Lung (tissue), 17 donors: ENCODE measurements at places on chromosomes 5 and 9.

- no peak for DNase-seq
Observed at GRCh38 chr5:88251048-88251711, 17.5 kb downstream of the TMEM161B start.

DNA sequence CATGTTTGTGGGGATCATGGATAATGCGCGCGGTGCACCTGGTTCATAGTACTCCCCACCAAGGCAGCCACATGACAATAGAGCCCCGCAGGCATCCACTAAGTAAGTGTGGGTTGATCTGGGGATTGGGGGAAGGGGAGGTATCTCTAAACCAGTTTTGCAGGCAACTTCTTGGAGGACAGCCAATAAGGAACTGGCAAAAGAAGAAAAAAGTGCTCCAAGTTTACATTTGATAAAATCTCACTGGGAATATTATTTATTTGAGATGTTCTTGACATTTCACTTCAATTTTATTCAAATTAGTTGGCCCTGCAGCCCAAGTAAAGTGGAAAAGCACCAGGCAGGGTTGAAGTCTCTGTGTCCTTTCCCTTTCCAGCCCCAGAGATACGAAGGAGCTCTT, 8.5 kb downstream of the FBP1 start:
- peak; percentile 87 for DNase-seq

- peak; percentile 86 for DNase-seq
Observed at GRCh38 chr9:111095441-111095840, 57.2 kb upstream of the LPAR1 start.

DNA sequence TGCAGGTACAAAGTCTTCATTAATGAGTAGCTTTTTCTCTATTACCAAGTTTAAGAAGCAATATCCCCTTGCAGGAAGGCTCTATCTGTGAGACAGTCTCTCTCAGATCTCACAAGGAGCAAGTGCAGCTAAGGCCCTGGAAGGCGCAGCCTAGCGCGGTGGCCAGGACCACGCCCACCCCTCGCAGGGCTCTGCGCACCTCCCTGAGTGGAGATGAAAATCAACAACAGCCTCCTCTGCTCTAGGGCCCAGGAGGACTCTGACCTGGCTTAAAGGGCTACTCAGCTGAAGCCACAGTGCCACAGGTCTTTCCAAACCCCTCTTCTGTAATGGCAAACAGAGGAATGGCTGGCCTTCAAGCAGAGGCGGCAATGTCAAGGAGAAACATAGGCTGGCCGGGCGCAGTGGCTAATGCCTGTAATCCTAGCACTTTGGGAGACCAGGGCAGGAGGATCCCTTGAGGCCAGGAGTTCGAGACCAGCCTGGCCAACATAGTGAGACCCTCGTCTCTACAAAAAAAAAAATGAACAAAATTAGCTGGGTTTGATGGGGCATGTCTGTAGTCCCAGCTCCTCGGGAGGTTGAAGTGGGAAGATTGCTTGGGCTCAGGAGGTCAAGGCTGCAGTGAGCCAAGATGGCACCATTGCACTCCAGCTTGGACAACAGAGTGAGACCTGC, 11.9 kb downstream of the SEC16A start:
- no peak for DNase-seq

GRCh38 chr5:79069488-79070349, at the start of the genes BHMT2 and DMGDH:
Gene BHMT2 (plus strand): TSS chr5:79069767. CDS start chr5:79069783, 16 bp downstream.
Gene DMGDH (minus strand): TSS chr5:79069674. CDS start chr5:79069620, 54 bp downstream.
- peak; percentile 52 for DNase-seq

GRCh38 chr5:107874795-107875194, 204.1 kb upstream of the EFNA5 start:
- DNase-seq: no peak

DNA sequence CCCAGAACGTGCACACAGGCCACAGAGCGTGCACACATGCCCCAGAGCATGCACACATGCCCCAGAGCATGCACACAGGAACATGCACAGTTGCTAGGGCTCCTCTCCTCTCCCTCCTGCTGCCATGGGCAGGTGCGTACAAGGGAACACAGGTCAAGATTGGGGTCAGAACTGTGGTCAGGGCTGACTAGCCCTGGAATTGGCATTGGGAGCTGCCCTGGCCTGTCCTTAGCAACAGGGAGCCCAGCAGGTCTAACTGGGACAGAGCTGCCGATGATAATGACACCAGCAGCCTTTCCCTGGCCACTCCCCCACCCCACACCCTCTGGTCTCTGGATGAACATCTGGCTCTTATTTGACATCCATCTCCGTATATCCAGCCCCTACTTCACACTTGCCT, 8.0 kb downstream of the PCDH1 start:
- DNase-seq: no peak

GRCh38 chr5:128084228-128085167, 932 bp downstream of the SLC12A2 start:
- peak; percentile 33 for DNase-seq

- no peak for DNase-seq
Observed at GRCh38 chr9:6000955-6001354, 14.5 kb downstream of the RANBP6 start.

GRCh38 chr9:76759732-76760131, 4.5 kb upstream of the PCA3 start:
- no peak for DNase-seq

- DNase-seq: peak; percentile 90
Observed at GRCh38 chr9:87342743-87343142, 154.9 kb upstream of the DAPK1 start.

GRCh38 chr5:3010301-3010952, 258.9 kb upstream of the IRX2 start:
- DNase-seq: no peak

- no peak for DNase-seq
Observed at GRCh38 chr9:2601785-2602378, 19.7 kb upstream of the VLDLR start.

GRCh38 chr9:4833781-4834560, 41.2 kb downstream of the RCL1 start:
- no peak for DNase-seq

DNA sequence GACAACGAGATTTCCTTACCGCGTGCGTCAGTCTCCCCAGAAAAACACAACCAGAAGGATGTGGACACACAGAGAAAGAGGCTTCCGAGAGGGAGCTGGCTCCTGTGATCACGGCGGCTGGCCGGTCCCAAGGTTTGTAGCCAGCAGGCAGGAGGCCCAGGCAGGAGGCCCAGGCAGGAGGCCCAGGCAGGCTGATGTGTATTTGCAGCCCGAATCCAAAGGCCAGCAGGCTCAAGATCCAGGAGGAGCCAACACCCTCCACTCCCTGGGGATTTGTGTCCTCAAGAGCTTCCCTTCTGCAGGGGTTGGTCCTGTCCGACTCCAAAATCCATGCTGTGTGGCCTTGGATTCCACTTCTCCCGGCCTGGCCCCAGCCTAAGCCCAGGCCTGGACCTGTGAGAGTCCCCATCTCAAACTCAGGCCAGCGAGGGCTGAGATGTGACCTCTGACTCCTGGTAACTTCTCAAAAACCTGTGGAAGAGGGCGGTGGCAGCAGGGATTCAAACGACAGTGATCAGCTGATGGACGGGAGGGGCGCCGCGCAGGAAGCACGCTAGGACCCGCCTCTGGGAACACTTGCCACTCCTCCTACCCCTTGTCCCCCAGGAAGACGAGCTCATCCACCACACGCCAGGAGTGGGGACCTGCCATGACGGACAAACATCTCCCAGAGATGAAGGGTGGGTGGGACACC, 75.0 kb upstream of the PPP1R26 start:
- no peak for DNase-seq

GRCh38 chr5:171115519-171115918, 193.5 kb upstream of the TLX3 start:
- no peak for DNase-seq

DNA sequence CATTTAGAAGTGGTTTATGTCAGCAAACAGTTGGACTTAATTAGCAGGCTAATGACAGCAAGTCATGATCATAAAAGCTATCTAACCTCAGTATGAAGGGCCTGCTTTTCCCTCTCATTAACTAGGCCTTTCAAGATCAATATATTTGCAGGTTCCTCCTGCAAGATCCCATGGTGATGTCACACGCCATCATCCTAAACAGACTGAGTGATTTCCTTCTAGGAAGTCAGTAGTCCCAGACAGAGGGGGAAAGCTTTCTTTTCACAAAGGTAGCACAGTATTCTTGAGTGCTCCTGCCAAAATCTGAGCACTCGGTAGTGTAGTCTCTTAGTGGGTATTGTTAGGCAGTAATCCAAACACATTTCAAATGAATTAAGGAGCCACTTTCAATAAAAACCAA, 52.5 kb downstream of the UIMC1 start:
- no peak for DNase-seq

- peak; percentile 56 for DNase-seq
Observed at GRCh38 chr9:38195737-38196161, 126.7 kb upstream of the SHB start.

DNA sequence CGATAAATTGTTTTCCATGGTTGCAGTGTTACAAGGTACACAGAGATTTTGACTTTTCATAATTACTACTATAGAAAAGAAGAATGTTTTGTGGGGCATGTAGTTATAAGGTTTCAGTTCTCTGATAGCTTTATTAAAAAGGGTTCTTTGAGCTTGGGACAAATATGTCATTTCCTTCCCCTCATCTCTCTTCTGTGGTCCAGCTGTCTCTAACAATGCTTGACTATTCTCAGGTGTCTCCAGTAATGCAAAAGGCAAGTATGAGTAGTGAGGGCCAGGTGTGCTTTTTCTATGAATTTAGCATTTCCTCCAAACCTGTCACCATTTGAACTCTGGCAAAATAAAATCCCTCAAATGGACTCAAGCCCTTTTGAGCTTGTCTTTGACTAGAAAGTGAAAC, 84.3 kb downstream of the SLF1 start:
- no peak for DNase-seq

GRCh38 chr5:11507156-11507910, 396.9 kb downstream of the CTNND2 start:
- no peak for DNase-seq
